GM20000 (cell line): ENCODE measurements at places on chromosomes 11 and 22.
A peak's percentile ranks its signal among the peaks of the same experiment; 100 is the strongest.

DNA sequence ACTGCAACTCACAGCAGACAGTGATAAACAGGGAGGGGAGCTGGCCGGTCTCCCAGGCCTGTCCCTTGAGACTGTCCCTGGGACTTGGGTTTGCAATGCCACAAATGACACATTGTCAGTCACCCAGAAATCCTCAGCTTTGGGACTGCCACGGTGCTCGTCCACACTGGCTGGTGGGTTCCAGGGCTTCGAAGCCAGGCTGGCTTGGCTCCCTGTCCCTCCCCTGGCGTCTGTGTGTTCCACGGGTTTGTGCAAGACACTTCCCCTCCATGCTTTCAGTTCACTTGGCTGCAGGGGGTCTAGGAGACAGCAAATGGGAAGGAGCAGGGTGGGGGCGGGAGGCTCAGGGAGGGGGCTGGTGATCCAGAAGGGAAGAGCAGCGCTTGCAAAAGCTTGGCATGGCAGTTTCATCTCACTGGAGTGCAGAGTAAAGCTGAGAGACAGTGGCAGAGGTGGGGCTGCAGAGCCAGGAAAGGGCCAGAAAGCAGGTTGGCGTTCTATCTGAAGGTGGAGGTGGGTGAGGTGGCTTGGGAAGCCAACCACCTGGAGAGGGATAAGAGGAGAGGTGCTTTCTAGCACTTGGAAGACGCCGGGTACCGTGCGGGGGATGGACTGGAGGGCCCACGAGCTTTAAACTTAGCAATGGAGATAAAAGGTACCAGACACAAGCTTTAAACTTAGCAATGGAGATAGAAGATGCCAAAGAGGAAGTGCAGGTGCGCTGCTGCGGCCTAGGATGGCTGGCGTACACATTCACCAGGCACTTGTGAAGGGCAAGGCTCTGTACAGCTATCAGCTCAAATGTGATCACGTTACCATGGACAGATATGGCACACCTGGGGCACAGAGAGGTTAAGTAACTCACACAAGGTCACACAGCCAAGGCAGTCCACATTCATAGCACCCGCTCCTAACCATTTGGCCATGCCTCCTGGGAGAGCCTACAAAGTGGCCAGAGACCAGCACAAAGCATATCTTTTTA is 86.4 kb upstream of the SHISAL1 start:
- DNase-seq = no peak

- no peak for DNase-seq
Observed at GRCh38 chr11:26741036-26741435, 19.2 kb upstream of the SLC5A12 start.

DNA sequence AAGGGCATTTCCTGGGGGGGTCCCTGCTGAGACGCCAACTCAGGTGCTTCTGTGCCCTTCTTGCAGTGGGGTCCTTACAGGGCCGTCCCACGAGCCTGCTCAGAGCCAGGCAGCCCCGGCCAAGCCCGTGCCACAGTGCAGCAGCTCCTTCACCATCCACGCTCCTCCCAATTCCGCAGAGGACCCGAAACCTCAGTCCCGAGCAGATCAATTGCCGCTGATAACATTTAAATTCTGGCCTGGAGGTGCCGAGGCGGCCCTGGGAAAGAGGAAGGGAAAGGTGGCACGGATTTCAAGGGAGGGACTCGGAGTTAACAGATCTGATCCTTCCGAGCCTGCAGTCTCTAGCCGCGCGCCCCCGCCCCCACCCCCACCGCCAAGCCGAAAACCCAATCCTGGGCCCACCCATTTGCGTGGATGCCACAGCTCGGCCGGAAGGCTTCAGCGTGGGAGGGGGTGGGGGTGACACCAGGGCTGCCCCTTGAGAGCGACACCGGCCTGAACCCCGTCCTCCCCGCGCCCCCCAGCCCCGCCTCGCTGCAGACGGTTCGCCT is 32.3 kb upstream of the JAM3 start:
- DNase-seq = no peak

GRCh38 chr11:119942583-119943297 is 195.2 kb downstream of the TRIM29 start:
- no peak for DNase-seq

- no peak for DNase-seq
Observed at GRCh38 chr11:10639350-10639749, 54.2 kb downstream of the IRAG1 start.

- peak; percentile 5 for DNase-seq
Observed at GRCh38 chr11:77074205-77074604, 7.4 kb downstream of the CAPN5 start.

GRCh38 chr22:27654546-27655445 is 146.8 kb downstream of the MN1 start:
- no peak for DNase-seq

GRCh38 chr11:75267171-75267970 is 26.8 kb downstream of the TPBGL start:
- no peak for DNase-seq

- no peak for DNase-seq
Observed at GRCh38 chr11:119483881-119484371, 61.0 kb upstream of the THY1 start.

GRCh38 chr22:27896245-27896644 is 22.8 kb downstream of the PITPNB start:
- DNase-seq = peak; percentile 34

DNA sequence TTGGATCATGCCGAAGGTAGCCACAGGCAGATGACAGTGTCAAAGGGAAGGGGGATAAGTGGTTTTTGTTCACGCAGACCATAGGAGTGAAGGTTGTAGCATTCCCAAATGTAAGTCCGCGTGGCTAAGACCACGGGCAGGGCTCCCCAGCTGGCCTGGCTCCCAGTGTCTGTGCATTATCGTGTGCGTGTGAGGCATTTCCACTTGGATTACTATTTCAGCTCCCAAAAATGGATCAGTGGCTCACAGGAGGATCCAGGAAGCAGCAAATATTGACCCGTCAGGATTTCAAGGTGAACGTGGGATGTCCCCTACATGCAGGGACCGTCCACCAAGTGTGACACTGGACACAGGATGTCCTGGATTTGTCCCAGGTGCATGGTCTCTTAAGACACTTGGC is 10.6 kb downstream of the CDKN1C start:
- DNase-seq = no peak

DNA sequence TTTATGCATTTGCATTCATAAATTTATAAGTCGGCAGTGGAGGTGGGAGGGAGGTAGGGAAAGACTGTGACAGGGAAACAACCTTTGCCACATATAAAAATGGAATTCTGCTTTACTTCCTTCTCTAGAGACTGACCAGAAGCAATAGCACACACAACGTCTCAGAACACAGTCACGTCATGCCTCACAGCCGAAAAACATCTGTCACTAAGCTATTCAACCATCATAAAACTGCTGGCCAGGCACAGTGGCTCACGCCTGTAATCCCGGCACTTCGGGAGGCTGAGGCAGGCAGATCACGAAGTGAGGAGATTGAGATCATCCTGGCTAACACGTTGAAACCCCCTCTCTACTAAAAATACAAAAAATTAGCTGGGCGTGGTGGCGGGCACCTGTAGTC is 101.0 kb upstream of the CHRM4 start:
- DNase-seq = no peak

- DNase-seq = peak; percentile 46
Observed at GRCh38 chr11:20388096-20389055, 860 bp downstream of the PRMT3 start.
